ENCODE measurements at places on chromosomes 1 and 21. TPM values are rescaled to one million over a fixed set of nuclear protein-coding genes. Genes with fewer than 3 reads are reported as not detected.

The CYB561D1 gene
- 6.7 TPM for total RNA-seq

The SHE gene
- not detected for total RNA-seq

The ANGPTL3 gene
- total RNA-seq, result not detected

The FAM43B gene
- total RNA-seq, result not detected

The KISS1 gene
- not detected for total RNA-seq

The SH2D1B gene
- not detected for total RNA-seq

The DNALI1 gene
- 6.3 TPM for total RNA-seq

The FALEC gene
- total RNA-seq, result not detected

The NDUFS5 gene
- total RNA-seq, result 296 TPM

The KCNJ6 gene
- 0.14 TPM for total RNA-seq

The LRRC38 gene
- not detected for total RNA-seq

The RHBDL2 gene
- 0.57 TPM for total RNA-seq

The SLC25A33 gene
- total RNA-seq, result 5.9 TPM

The SPRR1B gene
- total RNA-seq, result not detected

The MPZ gene
- 0.44 TPM for total RNA-seq

The TFF2 gene
- total RNA-seq, result not detected

The CDC42SE1 gene
- total RNA-seq, result 68.1 TPM

The ENO1 gene
- total RNA-seq, result 1,273 TPM

The NR0B2 gene
- total RNA-seq, result not detected

The RGS7 gene
- 0.29 TPM for total RNA-seq

The GPR25 gene
- total RNA-seq, result not detected

The VSIG8 gene
- total RNA-seq, result 0.43 TPM

The KIF2C gene
- 1.3 TPM for total RNA-seq

The FMOD gene
- total RNA-seq, result 0.29 TPM

The NLRP3 gene
- 1.3 TPM for total RNA-seq

The TNFRSF18 gene
- not detected for total RNA-seq

The EPHA2 gene
- total RNA-seq, result 76.2 TPM

The ZNF669 gene
- 6.6 TPM for total RNA-seq

The NBPF11 gene
- total RNA-seq, result 3.9 TPM

The AMPD1 gene
- not detected for total RNA-seq

The ZNF683 gene
- not detected for total RNA-seq

The SDHC gene
- 49.0 TPM for total RNA-seq

The DMBX1 gene
- not detected for total RNA-seq

The SYT6 gene
- 0.22 TPM for total RNA-seq

The RNU1-3 gene
- total RNA-seq, result under 0.01 TPM

The EXOC8 gene
- 25.6 TPM for total RNA-seq

The ASCL5 gene
- not detected for total RNA-seq

The CBS gene
- 101 TPM for total RNA-seq

The MASP2 gene
- total RNA-seq, result under 0.01 TPM

The RGS1 gene
- total RNA-seq, result 1.6 TPM

The FAM167B gene
- total RNA-seq, result 0.88 TPM

The AADACL4 gene
- not detected for total RNA-seq

The CCDC17 gene
- total RNA-seq, result 1.1 TPM

The CFHR4 gene
- total RNA-seq, result not detected

The TRIM17 gene
- total RNA-seq, result 0.66 TPM

The AGT gene
- 0.14 TPM for total RNA-seq

The TSTD1 gene
- 6.7 TPM for total RNA-seq

The SPATA46 gene
- not detected for total RNA-seq

The SIM2 gene
- 0.44 TPM for total RNA-seq

The OVAAL gene
- total RNA-seq, result not detected

The RIPK4 gene
- total RNA-seq, result not detected

The SEMA6C gene
- 1.8 TPM for total RNA-seq

The RBM11 gene
- total RNA-seq, result not detected

Data from placental pericyte (primary cell).